ENCODE measurements at places on chromosomes 12 and 14. TPM values are rescaled to one million over a fixed set of nuclear protein-coding genes. Genes with fewer than 3 reads are reported as not detected.
A peak's percentile ranks its signal among the peaks of the same experiment; 100 is the strongest.

Gene ESRRB
- not detected for total RNA-seq

Gene SLC25A47
- not detected for total RNA-seq

Gene DHH
- 0.17 TPM for total RNA-seq

Gene NRXN3
- not detected for total RNA-seq

Gene PTPRR
- not detected for total RNA-seq

Gene EML5
- 3.1 TPM for total RNA-seq

Gene ASIC1
- 0.17 TPM for total RNA-seq

Gene ARID2
- 63.1 TPM for total RNA-seq

DNA sequence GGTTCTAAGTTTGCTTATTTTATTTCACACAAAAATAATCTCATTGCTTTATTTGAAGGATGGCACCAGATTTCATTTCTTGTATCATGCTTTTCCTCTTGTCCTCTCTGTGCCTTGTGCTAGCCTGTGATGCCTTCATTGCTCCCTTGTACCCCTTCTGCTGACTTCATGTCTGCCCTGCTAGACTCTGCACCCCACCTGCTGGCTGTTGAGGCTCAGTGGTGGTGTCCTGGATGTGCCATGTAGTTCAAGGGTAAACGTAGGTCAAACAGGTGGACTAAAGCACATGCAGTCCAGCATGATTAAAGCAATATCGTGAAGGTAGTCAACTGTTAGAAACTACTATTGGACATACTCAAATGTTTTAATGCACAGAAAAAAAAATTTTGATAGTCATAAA is 21.6 kb downstream of the MRPS35 start:
- DNase-seq, result no peak

DNA sequence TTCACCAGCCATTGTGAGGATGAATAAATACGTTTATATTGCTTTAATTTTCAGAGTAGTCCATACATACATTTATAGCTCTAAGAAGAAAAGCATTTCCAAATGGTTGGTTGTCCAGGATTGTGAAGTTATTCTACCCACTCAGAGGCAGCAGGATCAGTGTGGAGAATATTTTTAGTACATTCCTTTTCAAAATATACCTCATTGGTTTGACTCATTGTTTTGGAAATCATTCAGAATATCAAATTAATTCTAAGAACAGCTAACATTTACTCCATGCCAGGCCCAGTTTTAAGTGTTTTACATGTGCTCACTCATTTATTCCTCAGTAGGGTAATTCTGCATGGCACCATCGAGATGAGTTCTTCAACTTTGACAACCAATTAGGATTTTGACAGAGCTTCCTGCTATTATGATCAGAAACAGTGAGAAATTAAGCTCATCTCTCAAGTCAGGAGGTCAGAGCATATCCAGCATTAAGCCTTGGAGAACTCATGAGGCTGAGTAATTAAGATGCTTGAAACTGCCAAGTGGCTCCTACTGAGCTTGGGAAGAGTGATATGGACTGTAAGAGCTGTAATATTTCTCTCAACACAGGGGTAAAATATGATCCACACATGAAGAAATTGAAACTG is 153.3 kb upstream of the CLEC14A start:
- DNase-seq, result no peak

DNA sequence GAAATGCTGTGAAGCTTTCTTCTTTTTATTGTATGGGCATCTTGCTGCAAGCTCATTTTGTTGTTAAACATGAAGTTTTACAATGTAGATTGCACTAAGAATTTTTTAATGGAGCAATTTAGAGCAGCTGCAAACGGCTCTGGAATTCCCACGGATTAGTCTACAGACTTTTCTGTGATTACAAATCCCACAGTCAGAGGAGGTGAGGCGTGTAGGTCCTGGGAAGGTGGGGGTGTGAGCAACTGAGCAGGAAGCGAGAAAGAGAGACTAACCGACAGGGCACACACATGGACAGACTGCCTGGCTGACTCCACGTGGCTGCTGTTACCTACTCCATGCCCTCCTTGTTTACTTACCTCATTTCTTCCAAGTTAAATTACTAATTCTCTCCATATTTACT is 348.5 kb downstream of the NPAS3 start:
- no peak for DNase-seq

DNA sequence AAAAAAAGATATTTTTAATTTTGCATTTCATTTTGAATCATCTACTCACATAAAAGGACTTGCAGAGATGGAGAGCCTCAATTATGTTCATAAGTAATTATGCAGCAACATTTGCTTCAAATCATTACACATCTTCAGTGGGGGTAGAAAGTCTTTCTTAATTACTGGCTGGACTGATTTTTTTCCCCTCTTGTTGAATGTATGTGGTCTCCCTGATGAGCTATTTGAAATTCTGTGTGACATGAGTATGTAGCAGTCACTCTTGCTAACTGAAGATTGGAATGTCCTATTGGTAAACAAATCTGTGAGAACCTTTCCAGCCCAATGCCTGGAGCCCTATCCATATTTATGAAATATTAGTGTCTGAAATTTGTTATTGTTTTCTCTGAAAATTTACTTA is 139.8 kb downstream of the TMTC2 start:
- no peak for DNase-seq

DNA sequence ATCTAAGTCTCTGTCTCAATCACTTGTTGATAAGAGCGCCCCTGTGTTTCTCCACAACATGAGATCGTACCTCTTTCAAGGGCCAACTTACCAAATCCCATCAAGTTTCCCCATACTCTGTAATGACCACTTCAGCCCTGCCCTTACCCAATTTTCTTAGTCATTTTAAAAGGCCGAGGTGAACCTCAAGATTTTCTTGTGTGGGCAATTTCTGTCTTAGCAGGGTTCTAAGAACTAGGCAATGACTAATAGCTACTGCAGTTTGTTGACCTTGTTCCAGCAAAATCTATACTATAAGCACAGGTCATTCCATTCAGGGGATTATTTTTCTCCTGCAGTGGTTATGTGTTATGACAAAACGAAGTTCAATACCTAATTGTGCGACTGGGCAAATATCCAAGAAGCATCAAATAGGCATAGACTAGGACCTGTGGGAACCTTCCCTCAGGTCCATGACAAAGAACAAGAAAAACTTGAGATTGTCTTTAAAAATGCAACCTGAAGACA is 359.8 kb downstream of the PCNX1 start:
- no peak for DNase-seq

GRCh38 chr12:58877243-58877743 is 43.0 kb downstream of the LRIG3 start:
- DNase-seq, result no peak

DNA sequence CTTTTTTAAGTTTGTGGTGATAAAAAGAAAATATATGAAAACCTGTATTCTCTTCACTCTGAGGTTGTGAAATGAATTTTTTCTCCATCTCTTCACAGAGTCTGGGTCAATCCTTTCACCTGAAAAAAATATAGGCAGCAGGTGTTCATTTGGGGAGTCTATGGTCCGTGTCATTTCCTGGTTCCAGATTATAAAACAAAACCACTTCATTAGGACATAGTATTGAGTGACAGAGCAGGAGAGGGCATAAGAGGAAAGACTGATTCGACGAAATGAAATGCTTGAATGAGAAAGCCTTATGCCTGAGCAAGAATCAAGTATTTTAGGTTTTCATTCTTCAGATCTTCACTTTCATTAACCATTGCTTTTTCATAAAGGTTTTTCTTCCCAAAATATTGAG is 51.8 kb upstream of the NUAK1 start:
- DNase-seq, result no peak

DNA sequence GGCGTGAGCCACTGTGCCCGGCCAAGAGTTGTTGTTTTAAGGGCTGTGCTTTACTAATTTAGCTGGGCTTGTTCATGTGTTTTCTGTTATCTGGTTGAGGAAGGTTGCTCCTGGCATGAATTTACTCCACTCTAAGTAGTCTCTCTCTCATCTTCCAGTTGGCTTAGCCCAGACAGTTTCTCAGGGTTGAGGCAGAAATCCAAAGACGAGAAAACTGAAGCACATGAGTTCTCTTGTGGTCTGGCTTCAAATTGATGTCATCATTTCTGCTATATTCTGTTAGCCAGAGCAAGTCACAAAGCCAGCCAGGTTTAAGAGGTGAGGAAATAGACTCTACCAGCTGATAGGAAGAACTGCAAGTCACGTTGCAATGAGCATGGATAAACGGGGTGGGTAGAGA is 57.9 kb downstream of the E2F7 start:
- DNase-seq, result no peak

DNA sequence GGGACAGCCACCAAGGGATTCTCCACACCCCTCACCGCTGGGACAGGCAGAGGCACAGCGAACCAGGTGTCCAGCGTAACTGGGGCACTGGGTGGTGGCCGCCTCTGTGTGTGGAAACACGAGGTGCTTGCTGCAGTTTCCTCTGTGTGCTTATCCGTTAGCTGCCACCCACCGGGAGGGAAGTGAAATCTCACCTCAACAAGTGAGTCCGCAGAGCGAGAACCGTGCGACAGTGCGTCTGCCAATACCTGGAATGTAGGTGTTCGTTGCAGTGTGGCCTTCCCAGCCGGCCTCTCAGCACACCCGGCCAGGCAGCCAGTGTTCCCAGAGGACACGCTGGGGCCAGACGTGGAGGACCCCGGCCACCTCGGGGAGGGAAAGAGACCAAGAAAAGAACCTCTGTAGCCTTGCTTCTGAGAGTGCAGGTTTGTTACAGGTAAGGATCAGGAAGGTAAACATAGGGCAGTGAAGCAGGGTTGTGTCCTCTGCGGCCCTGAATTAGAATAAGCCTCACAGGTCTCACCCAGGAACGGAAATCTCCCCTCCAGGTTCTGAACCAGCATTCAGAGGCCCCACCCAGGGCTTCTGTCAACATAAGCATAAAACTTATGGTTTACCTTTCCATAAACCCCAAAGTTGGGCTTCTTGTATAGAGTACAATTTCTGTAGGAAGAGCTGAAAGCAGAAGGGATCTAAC is 1.5 kb downstream of the BCL2L14 start:
- DNase-seq, result peak; percentile 5

- DNase-seq, result no peak
Observed at GRCh38 chr14:103378038-103378854, 7.0 kb upstream of the MARK3 start.

- no peak for DNase-seq
Observed at GRCh38 chr12:130428116-130428515, 90.4 kb downstream of the PIWIL1 start.

DNA sequence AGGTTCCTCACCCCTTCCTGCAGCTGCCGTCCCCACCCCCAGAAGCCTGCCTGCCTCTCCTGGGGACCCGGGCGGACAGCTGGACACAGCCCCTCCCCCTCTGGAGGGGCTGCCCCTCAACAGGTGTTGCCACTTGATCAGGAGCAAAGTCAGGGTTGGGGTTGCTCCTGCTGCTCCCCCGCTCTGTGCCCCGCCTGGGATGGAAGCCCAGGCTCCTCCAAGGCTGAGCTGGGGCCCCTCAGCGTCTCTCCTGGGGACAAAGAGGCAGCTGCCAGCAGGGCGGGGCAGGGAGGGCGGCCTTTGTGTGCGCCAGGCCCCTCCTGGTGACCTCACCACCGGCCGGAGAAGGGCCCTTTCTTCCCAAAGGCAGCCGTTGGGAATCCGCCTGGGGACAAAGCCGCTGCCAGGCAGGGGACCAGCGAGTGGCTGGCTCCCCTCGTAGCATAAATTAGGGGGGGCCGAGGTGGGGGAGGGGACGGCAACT is 13.7 kb downstream of the TRMT61A start:
- no peak for DNase-seq

GRCh38 chr14:51445001-51445390 is 204.9 kb downstream of the TMX1 start:
- no peak for DNase-seq

GRCh38 chr12:25929142-25929541 is 29.3 kb upstream of the RASSF8 start:
- no peak for DNase-seq

DNA sequence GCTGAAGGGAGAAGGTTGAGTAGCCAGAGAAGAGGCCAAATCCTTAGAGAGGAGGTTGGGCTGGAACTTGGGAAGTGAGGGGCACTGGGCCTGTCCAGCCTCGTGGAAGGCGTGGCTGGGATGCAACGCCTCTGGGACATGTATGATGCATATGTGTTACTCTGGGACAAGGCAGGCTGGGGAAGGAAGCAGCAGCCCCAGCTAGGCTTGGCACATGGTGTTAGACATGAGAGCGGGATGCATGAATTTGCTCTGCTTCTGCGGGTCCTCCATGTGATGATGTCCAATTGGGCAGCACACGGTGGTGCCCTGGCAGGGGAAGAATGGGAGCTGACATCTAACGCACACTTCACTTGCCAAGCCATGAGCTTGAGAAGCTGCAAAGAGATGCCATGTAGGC is 21.3 kb downstream of the PLEKHH1 start:
- DNase-seq, result no peak

Data from T-helper 17 cell (primary cell).